Activated gamma-delta T cell treated with Interleukin-2 at 50 U/mL for 16 hours (primary cell): ENCODE measurements at places on chromosomes 1 and 21.

DNA sequence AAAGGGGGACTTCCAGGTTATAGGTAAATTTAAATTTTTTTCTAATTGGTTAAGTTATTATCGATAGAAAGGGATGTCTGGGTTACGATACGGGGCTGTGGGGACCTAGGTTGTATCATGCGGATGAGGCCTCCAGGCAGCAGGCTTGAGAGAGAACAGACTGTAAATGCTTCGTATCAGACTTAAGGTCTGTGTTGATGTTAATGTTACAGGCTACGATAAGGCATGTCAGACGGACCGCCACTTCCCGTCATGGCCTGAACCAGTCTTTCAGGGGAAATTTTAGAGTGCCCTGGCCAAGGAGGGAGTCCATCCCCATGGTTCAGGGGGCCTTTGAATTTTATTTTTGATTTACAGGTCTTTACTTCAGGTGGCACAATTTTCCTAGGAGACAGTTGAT, 16.7 kb downstream of the ABCG1 start:
- no peak for DNase-seq

DNA sequence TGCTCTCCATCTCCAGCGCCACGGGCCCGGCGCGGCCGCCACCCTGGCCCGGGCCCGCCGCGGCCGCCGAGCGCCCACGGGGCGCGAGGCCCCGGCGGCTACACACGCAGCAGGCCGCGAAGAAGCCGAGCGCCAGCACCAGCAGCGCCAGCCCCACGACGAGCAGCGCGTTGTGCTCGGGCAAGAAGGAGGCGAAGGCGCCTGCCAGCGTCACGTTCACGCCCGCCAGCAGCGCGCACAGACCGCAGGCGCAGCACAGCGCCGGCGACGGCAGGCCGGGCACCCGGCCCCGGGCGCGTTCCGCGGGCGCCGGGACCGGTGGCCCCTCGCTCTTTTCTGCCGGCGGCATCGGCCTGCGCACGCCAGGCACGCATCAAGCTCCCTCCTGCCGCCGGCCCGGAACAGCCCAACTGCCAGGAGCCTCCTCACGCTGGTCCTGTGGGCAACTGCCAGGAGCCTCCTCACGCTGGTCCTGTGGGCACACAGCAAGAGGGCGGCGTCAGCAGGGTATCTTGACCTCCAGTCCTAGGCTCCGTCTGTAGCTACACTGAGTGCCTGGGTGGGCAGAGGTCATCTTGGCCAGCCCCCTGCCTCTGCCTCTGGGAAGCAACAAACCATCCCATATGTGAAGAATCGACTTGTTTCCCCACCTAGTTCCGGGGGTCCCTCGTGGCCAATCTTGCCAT, 18.1 kb downstream of the KNCN start:
- DNase-seq, result peak; percentile 34

GRCh38 chr1:14263225-14263624, 335.3 kb upstream of the KAZN start:
- DNase-seq, result no peak

DNA sequence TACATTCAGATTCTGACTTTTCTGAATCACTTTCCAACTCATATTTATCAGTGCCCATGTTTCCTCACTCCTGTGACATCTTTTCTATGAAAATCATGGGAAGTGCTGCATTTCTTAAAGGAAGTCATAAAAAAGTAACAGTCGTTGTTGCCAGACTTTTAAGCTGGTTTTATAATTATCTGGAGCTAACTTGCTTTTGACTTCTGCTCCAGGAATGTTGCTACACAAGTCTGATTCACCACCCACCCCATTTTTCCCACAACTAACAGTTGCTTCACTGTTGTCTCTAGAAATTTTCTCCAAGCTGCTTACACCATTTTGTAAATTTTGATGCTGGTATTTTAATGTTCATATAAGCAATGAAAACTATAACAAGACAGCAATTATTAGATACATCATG, 12.2 kb downstream of the FCRLB start:
- DNase-seq, result no peak

DNA sequence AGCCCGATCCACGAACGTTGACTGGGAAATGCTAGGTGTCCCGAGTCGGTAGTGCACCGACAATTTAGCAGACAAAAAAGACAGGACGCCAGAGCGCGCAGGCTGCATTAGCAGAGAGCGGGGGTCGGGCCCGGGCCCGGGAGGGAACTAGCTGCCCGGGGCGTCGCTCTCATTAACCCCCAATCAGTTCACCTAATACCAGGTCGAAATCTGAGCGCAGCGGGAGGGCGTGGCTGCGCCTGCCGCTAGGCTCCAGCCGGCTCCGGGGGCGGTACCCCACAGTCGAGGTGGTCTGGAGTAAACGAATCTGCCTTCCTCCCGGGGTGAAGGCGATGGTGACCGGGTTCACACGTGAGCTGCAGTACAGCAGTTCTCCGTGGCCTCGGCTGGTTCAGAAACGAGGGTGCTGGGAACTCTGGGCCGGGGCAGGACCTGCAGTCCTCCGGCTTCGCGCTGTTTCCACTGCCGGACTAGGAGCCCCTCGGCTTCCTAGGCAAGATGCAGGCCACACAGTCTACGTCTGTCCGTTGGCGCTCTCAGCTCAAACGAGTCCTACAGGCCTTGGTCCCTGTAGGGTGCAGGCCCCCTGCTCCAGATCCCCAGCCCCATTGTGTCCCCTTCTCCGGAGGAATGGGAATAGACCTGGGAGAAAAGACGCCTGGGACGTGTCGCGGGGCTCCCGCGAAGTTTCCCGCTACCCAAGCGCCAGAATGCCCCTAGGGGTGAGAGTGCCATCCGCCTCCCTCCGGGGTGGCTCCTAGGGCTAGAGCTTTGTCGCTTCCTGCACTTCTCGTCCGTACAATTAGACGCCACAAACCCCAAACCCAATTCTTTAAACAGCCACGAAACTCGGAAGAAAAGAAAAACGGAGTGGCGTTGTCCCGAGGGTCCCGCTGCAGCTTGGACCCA, 2.0 kb downstream of the GFI1 start:
- DNase-seq, result peak; percentile 57

- no peak for DNase-seq
Observed at GRCh38 chr1:50527249-50527986, 104.2 kb upstream of the DMRTA2 start.

GRCh38 chr1:36253161-36253862, 29.1 kb downstream of the THRAP3 start:
- DNase-seq, result no peak

DNA sequence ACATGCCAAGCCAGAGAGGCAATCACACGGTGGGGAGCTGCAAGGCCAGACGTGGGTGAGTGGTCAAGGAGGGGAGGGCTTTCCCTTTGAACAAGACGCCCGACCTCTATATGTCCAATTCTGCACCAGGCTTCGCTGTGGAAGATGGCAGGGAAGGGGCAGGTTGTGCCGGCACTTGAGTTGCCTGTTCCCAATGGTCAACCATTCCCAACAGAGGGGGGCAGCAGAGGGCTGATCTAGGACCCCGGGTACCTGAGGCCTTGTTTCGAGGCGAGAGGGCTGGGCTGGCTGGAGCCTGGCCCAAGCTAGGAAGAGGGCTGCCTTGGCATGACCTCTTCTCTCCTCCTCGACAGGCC, 64.9 kb downstream of the TMEM53 start:
- peak; percentile 32 for DNase-seq

- no peak for DNase-seq
Observed at GRCh38 chr1:171814692-171815091, 26.6 kb upstream of the DNM3 start.

GRCh38 chr1:206636671-206637070, 1.3 kb downstream of the DYRK3 start:
- no peak for DNase-seq

DNA sequence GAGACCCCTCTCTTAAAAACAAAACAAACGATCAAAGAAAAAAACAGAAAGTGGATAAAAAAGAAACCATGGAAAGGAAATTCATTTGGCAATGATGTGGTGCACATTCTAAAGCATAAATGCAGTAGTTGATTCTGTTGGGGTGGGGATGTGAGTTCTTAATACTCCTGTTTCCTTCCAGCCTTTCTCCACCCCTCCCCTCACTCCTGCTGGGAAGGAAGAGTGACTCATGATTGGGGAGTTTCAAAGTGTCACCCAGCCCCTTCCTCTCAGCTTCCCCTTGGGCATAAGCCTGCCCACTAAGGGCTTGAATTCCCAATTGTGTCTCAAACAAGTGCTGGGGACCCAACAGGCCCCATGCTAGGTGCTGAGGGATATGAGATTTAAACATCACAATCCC, 6.7 kb upstream of the PINK1 start:
- no peak for DNase-seq

- no peak for DNase-seq
Observed at GRCh38 chr1:61436016-61436415, 288.9 kb downstream of the TM2D1 start.

- DNase-seq, result no peak
Observed at GRCh38 chr1:97050506-97050905, 328.9 kb downstream of the PTBP2 start.

DNA sequence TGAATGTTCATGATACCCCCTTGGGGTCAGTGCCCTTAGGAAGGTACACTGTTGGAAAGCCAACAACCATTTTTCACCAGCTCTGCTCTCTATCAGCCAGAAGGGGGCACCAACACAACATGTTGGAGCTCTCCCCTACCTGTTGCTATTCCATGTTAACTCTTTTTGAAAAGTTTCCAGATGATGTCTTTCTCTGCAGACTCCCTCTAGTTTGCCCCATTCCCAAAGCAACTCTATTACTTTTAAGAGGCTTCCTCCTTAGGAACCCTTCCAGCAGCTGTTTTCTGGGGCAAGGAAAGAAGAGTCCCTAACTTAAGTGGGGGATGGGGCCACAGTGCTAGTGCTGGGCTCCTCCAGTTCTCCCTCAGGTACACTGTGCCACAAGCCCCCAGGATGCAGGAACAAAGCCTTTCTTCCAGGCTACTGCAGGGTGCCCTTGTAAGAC, 22.9 kb upstream of the NDC1 start:
- peak; percentile 33 for DNase-seq

GRCh38 chr21:27212441-27212840, 245.6 kb upstream of the ADAMTS5 start:
- no peak for DNase-seq
